ENCODE measurements at places on chromosomes 4 and X.

DNA sequence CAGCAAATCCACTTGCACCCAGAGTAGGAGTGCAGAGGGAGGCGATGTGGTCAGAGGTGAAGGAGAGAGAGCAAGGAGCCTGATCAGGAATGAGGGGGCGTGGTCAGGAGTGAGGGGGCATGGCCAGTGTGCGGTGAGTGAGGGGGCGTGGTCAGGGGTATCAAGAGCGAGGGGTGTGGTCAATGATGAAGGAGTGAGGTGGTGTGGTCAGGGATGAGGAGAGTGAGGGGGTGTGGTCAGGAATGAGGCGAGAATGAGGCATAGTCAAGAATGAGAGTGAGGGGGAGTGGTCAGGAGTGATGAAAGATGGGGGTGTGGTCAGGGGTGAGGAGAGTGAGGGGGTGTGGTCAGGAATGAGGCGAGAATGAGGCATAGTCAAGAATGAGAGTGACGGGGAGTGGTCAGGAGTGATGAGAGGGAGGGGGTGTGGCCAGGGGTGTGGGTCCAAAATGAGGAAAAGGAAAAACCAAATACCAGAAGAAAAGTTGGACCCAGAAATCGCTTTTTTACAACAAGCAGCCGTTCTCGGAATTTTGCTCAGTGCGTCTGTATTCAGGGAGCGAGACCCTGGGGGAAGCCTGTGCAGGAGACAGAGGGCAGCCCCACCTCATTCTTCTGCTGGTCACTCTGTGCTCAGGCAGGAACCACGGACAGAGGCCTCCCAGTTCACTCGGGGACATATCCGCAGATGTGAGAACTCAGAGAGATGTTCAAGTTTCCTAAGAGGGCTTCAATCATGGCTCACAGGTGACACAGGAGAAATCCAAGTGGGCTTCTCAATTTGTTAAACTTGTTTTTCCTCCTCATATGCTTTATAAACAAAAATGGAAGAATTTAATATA lies 47.5 kb downstream of the MAGEA1 start:
- DNase-seq, result no peak

- no peak for DNase-seq
Measured at GRCh38 chr4:23759066-23759465, 130.8 kb downstream of the PPARGC1A start.

GRCh38 chr4:24179201-24179840 lies 289.5 kb upstream of the PPARGC1A start:
- no peak for DNase-seq

DNA sequence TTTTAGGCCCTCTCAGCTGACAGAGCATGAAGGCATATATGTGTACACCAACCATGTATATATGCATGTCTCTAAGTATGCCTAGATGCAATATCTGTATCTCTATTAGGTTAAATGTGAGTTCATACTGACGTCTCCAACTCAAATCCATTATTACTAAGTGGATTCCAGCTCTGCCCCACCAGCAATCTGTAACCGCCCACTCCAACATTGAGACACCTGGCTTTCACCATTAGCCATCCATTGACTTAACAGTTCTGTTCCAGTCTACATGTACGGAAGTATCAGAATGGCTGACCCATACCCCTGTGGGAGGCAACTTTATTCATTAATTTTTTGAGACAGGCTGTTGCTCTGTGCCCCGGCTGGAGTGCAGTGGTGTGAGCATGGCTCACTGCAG lies 15.0 kb upstream of the SH3TC1 start:
- DNase-seq, result no peak

DNA sequence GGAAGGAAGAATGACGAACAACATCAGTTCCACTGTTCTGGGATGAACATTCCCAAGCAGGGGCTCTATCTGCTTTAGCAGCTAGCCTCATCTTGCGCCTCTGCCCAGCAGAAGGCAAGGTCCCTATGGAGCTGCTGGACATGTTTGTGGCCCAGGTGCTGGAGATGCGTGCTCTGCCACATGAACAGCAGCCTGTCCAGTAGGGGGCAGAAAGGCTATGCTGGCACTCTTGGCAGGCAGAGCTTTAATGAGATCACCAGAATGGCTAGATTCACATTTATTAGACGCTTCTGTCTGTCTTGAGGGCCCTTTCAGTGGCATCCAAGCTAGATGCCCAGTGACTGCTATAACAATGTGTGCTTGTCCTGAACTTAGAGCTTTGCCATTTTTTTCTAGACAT lies 1826.0 kb downstream of the STIM2 start:
- no peak for DNase-seq

GRCh38 chr4:156946516-156947424 lies 24.8 kb downstream of the PDGFC start:
- peak; percentile 68 for DNase-seq

- peak; percentile 66 for DNase-seq
Measured at GRCh38 chr4:109072595-109072994, 229.9 kb downstream of the COL25A1 start.

- no peak for DNase-seq
Measured at GRCh38 chr4:139692309-139693012, 26.8 kb downstream of the MGST2 start.

DNA sequence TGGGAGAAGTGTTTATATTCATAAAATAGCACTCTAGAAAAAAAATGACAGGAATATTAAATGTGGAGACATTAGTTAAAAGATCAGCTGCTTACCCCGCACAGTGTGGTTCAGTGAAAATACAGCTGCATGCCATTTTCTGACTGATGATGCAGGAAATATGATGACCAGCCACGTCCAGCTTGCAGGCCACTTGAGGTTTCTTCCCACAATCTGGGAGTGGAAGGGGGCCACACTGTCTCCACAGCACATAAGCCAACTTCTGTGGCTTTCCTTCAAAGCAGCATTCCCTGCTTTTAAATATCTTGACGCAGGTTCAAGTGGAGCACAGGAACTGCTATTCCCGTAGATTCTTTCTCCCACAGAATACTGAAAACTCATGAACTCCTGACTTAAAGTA lies 173.4 kb upstream of the GALNT7 start:
- no peak for DNase-seq

- no peak for DNase-seq
Measured at GRCh38 chrX:139905051-139905450, 27.8 kb downstream of the ATP11C start.

- DNase-seq, result no peak
Measured at GRCh38 chr4:56570041-56570440, 64.5 kb downstream of the ARL9 start.

- no peak for DNase-seq
Measured at GRCh38 chr4:137635601-137636000, 103.3 kb upstream of the PCDH18 start.

DNA sequence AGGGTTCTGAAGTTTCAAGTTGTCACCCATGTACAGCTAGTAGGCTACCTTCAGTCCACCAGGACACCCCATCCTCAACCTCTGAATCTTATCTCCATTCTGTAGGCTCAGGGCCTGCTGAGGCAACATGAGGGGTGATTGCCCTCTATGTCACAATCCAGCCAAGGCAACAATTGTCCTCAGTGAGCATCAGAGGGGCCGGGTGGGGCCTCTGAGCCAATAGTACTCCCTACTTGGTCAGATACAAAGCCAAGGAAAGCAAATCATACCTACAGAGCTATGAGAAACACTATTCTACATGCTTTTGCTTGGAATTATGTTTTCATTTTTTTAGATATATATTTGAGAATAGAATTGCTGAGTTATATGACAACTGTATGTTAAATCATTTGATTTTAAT lies at the start of gene ACTRT1:
Gene ACTRT1, minus strand, starts transcription at position 101 of the 400 bp plus-strand sequence. CDS start 197 bp downstream, outside the sequence.
- DNase-seq, result no peak

DNA sequence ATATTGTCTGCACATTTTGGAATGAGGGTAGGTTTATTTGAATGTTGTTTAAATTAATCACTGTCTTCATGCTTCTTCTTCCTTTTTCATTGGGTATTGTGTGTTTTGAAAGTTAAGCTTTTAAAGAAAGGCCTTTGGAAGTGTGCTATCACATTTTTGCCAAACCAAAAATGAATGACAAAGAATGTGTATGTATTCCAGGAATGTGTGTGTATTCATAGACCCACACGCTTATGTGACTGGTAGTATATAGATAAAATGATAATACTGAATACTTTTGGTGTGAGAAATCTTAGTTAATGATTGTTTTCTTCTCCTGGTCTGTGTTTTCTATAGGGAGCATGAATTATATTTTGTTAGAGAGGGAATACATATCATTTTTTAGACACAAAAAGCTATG lies 404.4 kb downstream of the TLL1 start:
- no peak for DNase-seq

DNA sequence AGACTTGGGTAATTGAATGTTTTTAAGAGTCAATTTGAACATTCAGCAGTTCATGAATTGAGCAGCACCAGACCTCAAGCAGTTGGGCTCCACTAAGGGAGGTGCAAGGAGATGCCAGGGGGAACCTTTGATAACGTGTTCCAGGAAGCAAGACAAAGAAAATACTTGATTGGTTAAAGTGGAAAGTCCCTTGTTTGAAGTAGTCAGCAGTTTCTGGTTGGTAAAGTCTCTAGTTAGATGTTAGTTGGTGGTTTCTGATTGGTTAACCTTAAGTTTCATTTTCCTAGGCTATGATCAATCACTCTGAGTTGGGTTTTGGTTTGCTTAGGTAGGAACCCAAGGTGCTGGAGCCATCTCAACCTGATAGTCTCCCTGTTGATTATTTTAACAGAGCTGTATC lies 4.0 kb downstream of the HERC6 start:
- no peak for DNase-seq

DNA sequence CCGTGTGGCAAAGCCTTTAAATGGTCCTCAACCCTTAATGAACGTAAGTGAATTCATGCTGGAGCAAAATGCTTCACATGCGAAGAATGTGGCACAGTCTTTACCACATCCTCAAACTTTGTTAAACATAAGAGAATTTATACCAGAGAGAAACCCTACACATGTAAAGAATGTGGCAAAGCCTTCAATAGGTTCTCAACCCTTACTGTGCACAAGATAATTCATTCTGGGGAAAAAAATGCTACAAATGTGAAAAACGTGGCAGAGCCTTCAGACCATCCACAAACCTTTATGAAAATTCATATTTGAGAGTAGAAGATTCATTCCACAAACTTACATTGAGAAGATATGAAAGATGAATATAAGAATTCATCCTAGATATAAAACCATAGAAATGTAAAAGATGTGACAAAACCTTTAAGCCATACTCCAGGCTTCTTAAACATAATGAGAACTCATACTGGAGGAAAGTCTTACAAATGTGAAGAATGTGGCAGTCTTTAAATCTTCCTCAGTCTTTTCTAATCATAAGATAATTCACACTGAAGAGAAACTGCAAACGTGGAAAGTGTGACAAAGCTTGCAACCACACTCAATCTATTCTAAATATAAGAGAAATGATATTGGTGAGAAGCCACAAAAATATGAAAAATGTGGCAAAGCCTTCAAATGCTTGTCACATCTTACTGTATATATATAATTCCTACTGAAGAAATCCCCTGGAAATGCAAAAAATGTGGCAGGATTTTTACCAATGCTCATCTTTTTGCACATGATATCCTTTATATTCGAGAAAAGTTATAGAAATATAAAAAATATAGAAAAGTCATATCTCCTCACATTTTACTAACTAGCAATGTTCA lies 36.9 kb downstream of the ZNF141 start:
- DNase-seq, result no peak

DNA sequence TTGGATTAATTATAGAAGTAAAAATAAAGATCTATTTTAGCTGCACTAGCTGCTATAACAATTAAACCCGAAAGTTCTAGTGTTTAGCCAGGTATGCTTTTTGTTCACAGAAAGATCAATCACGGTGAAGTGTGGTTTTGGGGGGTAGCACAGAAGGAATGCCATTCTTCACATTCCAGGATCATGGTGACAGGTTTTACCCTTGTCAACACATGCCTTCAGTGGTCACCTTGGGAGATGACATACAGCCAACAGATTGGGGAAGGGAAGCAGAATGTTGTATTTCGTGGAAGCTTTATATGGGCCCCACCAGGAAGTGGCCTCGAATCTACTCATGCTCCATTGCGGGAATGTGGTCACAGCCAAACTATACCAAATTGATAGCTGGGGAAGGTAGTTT lies 753.6 kb downstream of the RAPGEF2 start:
- no peak for DNase-seq

GRCh38 chrX:71081330-71082123 lies 13.4 kb upstream of the SNX12 start:
- DNase-seq, result no peak

- no peak for DNase-seq
Measured at GRCh38 chr4:100302061-100303026, 112.1 kb upstream of the DDIT4L start.

GRCh38 chr4:139018501-139018900 lies 2.9 kb downstream of the NOCT start:
- DNase-seq, result no peak

- no peak for DNase-seq
Measured at GRCh38 chrX:123486297-123486696, 246.6 kb downstream of the THOC2 start.

GRCh38 chrX:69232945-69233344 lies 67.7 kb upstream of the PJA1 start:
- no peak for DNase-seq

GRCh38 chr4:169566021-169566818 lies 46.2 kb downstream of the NEK1 start:
- DNase-seq, result peak; percentile 16

GRCh38 chrX:27132862-27133261 lies 330.3 kb downstream of the PPP4R3C start:
- DNase-seq, result no peak

GRCh38 chrX:73962948-73963347 lies 341.0 kb upstream of the ZCCHC13 start:
- DNase-seq, result no peak

DNA sequence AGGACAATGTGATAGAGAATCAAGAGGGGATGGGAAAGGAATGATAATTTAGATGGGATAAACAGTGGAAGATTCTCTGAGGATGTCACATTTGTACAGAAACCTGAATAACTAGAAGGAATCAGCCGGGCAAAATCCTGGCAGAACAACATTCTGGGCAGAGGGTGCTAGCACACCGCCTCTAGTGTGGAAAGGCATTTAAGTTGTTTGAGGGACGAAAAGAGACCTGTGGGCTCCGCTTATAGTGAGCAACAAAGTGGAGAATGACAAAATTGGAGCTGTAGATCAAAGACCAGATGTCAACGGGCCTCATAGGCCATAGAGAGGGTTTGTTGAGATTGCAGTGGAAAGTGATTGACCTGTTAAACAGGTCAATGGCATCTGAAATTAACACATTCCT lies 596.0 kb upstream of the SLIT2 start:
- no peak for DNase-seq

DNA sequence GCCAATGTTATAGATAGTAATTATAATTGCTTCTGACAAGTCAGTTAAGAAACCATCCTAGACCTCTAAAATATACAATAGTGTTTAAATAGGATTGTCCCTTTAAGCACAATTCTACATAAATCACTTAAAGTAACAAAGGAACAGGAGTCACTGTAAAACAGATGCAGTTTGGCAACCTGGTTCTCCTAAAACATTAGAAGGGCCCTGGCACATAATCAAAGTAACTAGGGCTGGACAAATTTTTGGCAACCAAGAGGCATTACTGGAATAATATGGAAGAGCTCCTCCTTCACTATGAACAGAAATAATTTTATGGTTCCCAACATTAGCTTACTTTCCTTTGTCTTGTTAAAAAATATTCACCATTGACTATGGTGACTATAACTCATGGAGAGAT lies 75.0 kb upstream of the CCDC160 start:
- no peak for DNase-seq

- peak; percentile 27 for DNase-seq
Measured at GRCh38 chr4:39698424-39699009, 581 bp downstream of the UBE2K start.

GRCh38 chr4:158818560-158819140 lies 49.8 kb downstream of the FNIP2 start:
- no peak for DNase-seq

Data from brain pericyte (primary cell).